ENCODE measurements at places on chromosomes 7 and 10.

GRCh38 chr10:131676046-131676799 lies 224.6 kb upstream of the PPP2R2D start:
- peak; percentile 37 for DNase-seq

DNA sequence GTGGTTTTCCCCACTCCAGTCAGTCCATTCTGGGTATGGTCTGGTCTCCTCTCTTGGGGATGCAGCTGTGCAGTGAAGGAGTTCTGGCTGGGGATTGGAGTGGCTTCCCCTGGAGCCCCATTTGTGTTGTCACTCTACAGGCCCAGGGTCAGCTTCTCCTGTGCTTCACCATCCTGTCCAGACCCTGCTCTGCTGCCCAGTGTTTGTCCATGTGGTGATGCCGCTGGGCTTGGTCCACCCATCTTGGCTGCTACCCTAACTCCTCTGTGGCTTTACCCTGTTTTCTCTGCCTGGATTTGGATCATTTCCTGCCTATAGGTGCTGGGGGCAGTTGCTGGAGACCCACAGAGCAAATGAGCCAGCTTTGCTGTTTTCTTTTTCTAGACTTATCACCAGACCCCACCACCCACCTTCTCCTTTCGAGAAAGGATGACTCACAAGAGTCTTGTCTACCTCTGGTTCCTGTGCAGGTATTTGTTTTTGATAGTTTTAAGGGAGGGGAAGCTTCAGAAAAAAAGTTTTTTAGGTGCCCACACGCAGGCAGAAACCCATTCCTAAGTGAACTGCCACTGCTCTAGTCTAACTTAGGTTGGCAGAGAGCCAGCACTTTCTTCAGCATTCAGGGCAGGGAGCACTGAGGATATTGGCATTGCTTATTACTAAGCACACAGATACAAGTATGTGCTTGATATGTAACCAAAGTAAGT lies 8.5 kb downstream of the ZDHHC16 start:
- DNase-seq, result no peak

DNA sequence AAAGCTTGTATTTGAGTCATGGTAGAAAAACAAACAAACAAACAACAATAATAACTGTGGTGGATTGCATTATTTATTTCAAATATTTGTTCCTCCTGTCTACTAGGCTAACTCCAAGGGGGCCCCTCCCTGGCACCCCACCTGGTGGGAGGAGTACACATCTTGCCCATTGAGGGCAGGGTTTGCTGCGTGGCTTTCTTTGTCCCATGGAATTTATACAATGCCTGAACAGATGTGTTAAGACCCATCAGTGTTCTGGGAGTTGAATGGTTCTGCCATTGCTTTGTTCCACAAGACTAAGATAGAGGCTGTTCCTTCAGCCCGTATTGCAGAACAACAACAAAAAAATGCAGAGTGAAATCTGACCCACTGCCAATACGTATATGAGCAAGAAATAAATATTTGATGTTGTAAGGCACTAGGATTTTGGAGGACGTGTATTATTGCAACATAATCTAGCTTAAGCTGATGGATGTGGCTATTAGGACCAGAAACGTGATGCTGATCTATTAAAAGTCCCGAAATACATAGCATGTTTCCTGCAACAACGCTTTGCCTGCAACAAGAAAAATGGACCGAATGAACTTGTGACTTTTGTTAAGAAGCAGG lies 119.1 kb upstream of the JCAD start:
- no peak for DNase-seq

DNA sequence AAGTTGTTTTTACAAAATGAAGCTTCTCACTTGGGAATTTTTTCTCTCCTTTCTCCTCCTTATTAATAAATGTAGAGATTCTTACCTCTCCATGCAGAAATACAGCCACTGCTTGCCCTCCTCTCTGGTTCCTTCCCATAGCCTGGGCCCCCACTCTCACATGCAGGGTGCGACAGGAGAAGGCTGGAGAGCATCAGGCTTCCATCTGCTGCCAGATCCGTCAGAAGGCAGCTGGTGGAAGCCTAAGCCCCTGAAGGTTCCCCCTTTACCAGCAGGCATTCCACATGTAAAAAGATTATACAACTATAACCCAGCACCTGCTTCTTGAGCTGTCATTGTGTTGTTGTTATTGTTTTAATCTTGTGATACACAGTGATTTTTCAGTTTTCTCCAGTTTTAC lies 314.2 kb downstream of the LHFPL3 start:
- DNase-seq, result no peak

DNA sequence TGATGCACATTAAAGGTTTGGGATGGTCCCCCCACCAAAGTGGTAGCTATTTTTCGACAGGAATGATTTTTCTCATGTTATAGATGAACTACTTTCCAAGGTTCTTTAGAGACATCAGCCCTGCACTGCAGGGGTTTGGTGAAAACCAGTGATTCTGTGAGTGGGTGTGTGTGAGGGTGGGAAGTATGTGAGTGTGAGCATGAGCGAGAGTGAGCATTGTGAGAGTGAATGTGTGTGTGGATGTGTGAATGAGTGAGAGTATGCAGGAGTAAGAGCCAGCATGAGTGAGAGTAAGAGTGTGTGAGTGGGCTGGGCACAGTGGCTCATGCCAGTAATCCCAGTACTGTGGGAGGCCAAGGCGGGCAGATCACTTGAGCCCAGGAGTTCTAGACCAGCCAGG lies 75.0 kb downstream of the GOLGA7B start:
- no peak for DNase-seq

DNA sequence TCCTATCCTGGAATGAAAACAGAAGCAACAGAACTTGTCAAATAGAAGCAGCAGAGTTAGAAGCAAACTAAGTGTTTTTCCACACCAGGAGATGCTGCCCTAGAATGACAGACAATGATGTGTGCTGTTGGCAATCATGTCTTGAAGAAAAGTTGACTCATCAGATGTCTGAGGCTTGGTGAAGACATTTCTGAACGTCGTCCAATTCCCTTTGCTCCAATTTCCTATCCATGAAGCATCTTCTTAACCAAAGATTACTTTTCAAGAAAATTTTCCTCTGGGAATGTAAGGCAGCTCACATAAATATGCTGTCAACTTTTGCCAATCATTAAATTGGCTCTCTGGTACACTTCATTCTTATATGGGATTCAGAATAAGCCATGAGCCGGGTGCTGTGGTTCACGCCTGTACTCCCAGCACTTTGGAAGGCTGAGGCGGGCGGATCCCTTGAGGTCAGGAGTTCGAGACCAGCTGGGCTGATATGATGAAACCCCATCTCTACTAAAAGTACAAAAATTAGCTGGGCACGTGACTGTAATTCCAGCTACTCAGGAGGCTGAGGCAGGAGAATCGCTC lies 34.6 kb downstream of the MALSU1 start:
- no peak for DNase-seq

DNA sequence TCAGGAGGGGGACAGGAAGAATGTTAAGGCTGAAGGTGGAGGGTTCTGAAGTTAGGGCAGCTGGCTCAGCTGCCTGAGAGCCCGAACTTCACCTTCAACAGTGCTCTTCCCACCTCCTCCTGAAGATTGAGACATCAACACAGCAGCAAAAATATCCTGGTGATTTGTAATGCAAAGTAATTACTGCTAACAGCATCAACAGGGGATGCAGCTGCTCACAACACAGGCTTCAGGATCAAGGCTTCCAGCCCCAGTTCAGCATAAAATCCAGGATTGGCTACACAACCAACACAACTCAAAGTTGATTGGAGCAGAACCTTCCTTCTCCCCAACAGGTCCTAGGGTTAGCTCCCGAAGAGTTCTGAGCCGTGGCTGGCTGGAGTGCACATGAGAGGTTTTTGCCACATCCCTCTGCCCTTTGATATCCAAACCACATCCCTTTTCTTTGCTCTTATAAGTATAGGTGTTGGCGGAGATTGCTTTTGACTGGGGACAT lies 242.4 kb downstream of the KIAA1217 start:
- DNase-seq, result no peak

DNA sequence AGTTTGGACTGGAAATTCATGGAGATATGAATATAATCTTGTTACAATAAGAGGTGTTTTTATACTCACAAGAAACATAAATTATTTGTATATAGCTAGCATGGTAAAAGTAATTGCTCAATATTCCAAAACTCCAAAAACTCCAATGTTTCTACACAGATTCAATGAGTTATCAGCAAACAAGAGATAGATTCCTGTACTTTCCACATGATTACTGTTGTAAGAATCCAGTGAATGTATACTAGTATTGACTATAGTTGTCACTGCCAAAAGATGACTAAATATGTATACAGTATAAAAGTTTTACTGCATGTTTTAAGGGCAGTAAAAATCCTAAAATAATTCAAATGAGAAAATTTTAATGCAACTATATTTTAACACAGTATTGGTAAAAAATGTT lies 10.7 kb downstream of the ATOH7 start:
- DNase-seq, result no peak

GRCh38 chr10:49034925-49035324 lies 80.4 kb downstream of the VSTM4 start:
- DNase-seq, result no peak

DNA sequence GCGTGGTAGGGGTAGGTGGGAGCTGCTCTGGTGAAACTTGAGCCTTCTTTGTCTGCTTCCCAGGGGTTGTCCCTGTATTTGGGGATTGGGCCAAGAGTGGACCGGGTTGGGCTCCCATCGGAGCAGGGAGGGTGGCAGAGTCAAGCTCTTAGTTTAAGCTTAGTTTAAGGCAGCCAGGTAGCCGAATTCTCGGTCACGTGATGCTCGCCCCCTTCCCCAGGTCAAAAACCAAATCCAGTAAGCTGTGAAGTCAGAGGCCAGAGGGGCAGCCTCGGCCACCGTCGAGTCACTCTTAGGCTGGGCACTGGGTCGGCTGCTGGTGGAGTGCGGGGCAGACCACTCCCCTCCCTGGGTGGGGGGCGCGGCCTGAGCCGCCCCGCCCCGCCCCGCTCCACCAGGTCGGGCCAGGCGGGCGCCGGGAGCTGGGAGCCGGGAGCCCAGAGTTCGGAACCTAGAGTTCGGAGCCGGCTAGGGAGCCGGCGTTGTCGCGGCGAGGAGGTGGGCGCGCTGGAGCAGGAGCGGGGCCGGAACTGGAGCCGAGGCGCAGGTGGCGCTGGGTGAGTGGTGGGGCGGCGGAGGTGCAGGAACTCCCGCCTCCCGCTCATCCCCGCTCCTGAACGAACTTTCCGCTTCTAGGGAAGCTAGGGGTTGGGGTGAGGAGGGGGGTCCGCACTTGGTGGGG lies 2.8 kb upstream of the LZTS2 start:
- DNase-seq, result peak; percentile 2

DNA sequence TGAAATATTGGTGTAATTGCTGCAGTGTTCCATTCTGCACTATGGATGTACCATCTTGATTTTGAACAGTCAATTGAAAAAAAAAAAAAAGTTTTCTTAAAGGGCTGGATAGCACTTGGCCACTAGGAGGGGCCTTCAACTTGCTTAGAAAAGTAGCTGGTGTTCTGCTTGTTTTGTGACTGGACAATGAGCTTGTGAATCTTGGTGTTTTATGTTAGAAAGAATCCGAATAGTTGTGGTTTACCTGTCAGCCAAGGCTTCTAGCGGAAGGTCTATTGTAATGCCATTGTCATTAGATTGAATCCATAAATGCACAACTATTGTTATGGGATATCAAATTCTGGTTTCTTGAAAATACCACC lies 77.1 kb downstream of the BMPER start:
- DNase-seq, result no peak

GRCh38 chr7:139783647-139784385 lies 6.0 kb upstream of the HIPK2 start:
- DNase-seq, result no peak

DNA sequence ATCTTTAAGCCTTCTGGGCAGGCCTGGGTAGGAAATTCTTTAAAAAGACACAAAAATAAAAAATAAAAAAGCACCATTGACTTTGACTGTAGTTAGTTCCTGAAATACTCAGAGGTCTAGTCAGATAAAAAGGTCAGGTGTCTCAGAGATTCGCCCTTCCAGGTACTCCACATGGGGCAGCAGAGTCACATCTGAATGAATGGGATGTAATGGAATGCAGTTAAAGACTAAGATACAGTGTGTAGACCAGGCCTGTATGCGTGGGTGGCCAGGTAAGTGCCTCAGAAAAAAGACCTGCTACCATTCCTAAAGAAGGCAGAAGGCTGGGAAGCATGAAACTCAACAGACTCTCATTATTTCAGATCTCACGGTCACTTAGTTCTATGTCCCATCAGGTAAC lies 68.6 kb upstream of the SEM1 start:
- DNase-seq, result no peak

- DNase-seq, result no peak
These were observed 158.9 kb upstream of the TMEM106B start for GRCh38 chr7:12052211-12052610.

- DNase-seq, result no peak
These were observed 27.0 kb downstream of the OGDHL start for GRCh38 chr10:49735161-49735560.

GRCh38 chr7:132081686-132082085 lies 494.6 kb downstream of the PLXNA4 start:
- no peak for DNase-seq

DNA sequence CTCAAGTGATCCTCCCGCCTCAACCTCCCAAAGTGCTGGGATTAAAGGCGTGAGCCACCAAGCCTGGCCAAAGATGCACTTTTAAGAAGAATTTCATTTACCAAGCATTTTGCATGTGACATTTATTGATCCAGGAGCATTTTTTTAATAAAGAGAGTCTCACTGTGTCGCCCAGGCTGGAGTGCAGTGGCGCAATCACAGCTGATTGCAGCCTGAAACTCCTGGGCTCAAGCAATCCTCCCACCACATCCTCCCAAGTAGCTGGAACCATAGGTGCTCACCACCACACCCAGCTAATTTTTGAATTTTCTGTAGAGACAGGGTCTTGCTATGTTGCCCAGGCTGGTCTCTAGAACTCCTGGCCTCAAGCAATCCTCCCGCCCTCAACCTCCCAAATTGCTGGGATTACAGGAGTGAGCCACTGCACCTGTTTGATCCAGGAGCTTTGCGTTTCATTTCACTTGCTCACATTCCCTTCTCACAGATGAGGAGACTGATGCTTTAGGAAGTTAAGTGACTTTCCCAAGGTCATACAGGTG lies 4.4 kb upstream of the TBL2 start:
- DNase-seq, result no peak

GRCh38 chr10:101481256-101481655 lies 106.8 kb downstream of the POLL start:
- no peak for DNase-seq

DNA sequence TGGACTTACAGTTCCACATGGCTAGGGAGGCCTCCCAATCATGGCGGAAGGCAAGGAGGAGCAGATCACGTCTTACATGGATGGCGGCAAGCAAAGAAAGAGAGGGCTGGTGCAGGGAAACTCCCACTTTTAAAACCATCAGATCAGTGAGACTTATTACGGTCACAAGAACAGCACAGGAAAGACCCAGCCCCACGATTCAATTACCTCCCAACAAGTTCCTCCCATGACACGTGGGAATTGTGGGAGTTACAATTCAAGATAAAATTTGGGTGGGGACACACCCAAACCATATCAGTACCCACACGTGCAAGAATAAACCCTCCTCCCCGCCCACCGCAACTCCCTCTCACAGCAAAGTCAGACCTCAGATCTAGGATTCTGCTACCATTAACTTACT lies 4.5 kb upstream of the AIFM2 start:
- DNase-seq, result no peak
